Gastroesophageal sphincter (tissue), 4 donors: ENCODE measurements at places on chromosomes 7 and 10.

DNA sequence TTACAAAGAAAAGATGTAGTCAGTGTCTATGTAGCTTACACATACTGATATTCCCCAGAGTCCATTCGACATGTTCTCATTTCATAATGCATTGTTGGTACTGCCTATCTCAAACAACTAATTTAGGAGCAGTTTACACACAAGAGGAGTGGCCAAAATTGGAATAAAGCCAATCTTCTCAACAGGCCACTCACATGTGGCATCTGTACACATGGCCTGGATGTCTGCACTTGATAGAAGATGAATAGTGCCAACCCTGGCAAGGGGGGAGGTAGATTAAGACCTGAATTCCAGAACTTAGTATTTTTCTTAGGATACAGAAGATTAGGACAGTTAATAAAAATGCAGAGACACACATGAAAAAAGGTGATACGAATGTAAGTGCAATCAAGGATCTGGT lies 125.3 kb upstream of the STARD3NL start:
- no peak for ATAC-seq

- ATAC-seq, result no peak
Observed at GRCh38 chr10:30943451-30943850, 88.2 kb downstream of the ZNF438 start.

DNA sequence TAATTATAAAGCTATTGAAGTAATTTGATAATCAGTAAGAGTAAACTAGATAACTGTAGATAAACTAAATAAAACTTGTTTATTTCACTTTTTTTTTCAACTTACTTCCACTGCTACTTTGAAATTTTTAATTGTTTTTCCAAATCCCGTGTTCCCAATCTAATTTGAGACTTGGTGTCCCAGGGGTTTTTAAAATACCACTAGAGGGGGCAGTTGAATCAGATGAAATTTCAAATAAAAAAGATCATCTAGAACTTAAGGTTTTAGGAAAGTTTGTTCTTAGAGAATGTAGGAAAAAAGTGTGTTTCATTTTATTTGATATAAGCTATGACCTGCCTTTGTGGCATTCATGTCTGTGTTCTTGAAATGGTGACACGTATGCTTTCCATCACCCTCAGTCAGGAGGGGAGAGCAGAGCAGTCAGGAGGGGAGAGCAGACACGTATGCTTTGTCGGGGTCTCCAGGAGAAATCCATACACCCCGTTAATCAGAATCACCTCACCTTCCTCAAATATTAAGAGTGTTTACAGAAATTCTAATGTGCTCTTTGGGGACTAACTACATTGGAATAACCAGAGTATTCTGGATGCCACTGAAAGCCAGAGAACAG lies 49.9 kb downstream of the C10orf67 start:
- no peak for ATAC-seq

- no peak for ATAC-seq
Observed at GRCh38 chr7:155593461-155594162, 47.3 kb upstream of the CNPY1 start.

- ATAC-seq, result no peak
Observed at GRCh38 chr7:41238851-41239331, 464.0 kb downstream of the INHBA start.

DNA sequence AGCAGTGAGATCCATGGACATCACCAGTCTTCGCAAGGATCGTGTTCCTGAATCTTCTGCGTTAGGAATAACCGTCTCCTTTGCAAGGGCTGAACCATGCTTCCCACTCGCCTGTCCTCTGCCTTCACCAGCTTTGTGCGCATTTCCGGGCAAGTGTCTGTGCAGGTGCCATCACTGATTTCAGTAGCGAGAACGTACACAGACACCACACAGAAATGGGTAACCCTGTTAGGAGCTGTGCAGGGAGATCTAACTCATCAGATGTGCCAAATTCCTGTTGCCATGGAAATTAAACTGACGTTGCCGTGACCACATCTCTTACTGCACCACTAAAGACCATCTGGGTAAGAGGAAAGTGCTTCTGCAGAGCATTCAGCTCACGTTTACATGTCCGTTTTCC lies 146.3 kb downstream of the DIP2C start:
- ATAC-seq, result no peak

DNA sequence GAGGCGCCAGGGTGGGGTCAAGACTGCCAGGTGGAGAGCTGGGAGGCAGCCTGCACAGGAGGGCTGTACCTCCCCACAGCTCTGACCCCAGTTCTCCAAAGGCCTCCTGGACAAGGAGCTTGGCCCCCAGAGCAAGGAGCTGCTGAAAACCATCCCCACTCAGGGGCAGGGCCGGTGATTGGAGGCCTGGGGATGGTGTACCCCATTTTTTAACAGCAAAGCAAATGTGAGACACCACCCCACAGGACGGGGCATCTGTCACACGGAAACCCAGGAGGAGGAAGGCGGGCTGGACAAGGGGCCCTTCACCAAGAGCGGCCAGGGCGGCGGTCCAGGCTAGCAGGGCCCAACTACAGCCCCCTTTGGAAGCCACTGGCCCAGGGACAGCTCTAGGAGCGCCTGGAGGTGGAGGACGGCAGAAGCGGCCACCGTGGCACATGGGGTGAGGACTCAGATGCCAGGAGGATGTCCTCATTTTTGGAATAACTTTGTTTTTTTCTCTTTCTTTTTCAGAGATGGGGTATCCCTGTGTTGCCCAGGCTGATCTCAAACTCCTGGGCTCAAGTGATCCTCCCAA lies 56.4 kb upstream of the TNRC18 start:
- ATAC-seq, result no peak

DNA sequence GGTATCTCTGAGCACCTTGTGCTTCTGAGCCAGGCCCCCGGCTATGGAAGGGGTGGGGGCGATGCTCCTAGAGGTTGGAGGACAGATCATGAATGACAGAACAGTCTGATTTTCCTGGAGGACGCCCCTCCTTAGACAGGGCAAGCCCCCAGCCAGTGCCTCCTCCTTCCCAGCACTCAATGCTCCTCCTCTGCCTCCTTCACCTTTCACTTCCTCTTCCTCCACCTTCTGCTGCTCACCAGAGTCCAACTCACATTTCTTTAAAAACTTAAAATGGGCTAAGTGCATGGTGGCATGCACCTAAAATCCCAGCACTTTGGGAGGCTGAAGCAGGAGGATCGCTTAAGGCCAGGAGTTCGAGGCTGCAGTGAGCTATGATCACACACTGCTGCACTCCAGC lies 71.1 kb upstream of the CUX1 start:
- ATAC-seq, result no peak

- no peak for ATAC-seq
Observed at GRCh38 chr10:86046845-86047460, 319.6 kb downstream of the GRID1 start.

GRCh38 chr7:102892631-102893278 lies 20.0 kb upstream of the LRRC17 start:
- ATAC-seq, result no peak

GRCh38 chr10:17021656-17022465 lies 107.8 kb downstream of the CUBN start:
- no peak for ATAC-seq

GRCh38 chr7:136685501-136686173 lies 182.8 kb upstream of the CHRM2 start:
- no peak for ATAC-seq

DNA sequence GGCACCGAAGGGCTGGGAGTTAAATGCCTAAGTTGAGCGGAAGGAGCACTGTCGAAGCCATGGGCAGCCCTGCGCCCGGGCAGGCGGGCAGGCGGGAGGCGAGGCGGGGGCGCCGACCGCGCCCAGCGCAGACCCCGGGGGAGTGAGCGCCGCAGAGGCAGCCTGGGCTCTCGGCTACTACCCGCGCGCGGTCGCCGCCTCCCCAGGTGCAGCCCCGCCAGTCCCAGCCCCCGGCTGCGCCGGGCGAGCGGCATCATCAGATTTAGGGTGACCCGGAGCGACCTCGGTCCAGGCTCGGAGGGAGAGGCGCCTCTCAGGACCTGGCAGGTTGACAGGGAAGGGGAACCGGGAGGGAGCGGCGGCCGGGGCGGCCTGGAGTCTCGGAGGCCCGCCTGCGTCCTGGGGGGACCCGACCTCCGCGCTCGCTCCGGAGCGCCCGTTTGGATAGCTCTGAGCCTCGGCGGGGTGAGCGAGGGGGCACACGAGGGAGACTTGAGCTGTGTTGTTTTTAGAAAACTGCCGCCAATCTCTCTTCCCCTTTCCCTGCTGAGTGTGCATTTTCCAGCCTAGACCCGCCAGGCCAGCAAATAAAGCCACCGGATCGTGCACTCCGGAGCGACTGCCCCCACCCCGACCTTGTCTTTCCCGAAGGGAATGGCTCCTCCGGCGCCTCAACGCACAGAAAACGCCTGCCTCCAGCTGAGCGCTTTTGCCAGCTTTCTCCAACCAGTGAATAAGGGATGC lies 2.3 kb upstream of the NRP1 start:
- ATAC-seq, result no peak

DNA sequence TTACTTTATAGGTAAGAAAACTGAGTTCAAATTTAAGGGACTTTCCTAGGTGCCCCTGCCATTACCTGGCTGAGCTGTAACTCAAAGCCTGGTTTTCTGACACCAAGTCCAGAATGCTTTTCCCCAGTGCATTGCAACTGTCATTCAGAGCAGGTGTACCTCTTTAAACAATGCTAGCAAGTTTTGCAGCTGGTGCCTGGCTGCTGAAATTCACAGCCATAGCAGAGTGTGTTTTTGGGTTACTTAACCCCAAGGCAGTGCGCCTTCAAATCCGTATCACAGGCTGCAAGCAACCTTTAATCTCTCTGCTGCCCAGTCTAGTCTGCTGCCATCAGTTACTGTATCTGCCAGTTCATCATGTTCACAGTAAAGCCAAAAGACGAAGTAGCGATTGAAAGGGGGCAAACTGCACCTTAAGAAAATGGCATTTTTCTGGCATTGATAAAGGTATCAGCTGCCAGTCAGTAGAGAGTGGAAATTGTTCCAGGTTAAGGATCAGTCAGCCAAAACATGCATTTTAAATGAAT lies 265.4 kb downstream of the CSTF2T start:
- ATAC-seq, result no peak

- no peak for ATAC-seq
Observed at GRCh38 chr7:87110778-87111177, 41.5 kb upstream of the DMTF1 start.

GRCh38 chr7:4256286-4256685 lies 425.8 kb upstream of the FOXK1 start:
- no peak for ATAC-seq

DNA sequence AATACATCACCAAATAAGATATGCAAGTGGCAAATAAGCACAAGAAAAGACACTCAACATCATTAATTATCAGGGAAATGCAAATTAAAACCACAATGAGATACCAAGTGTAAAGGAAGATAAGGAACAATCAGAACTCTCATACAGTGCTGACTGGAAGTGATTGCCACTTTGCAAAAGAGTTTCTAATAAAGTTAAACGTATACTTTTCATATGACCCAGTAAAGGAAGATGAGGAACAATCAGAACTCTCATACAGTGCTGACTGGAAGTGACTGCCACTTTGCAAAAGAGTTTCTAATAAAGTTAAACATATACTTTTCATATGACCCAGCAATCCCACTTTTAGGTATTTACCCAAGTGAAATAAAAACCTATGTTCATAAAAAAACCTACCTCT lies 12.2 kb upstream of the JMJD1C start:
- ATAC-seq, result no peak

DNA sequence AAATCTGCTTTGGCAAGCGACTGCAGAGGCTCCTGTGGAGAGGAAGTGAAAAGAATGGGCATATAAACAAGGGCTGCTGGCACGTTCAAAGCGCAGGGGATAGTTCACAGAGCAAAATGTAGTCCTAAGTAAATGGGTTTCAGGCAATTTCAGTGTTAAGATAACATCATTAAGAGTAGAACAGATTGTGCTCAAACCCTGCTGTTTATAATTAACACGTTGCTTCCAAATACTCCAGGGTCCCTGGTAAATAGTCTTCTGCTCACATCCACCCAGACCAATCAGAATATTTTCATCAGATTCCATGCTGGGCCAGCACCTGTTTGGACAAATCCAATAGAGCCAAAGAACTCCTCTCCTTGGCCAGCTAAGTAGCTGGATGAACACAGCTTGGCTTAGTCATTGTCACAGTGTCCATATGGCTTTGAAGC lies 81.4 kb downstream of the ORC5 start:
- no peak for ATAC-seq

GRCh38 chr7:40799493-40800403 lies 664.9 kb downstream of the SUGCT start:
- no peak for ATAC-seq

- ATAC-seq, result no peak
Observed at GRCh38 chr7:392822-393221, 102.9 kb downstream of the FOXL3 start.

GRCh38 chr7:47026780-47027361 lies 555.0 kb downstream of the TNS3 start:
- no peak for ATAC-seq

GRCh38 chr10:116171505-116171904 lies 101.5 kb downstream of the GFRA1 start:
- no peak for ATAC-seq

DNA sequence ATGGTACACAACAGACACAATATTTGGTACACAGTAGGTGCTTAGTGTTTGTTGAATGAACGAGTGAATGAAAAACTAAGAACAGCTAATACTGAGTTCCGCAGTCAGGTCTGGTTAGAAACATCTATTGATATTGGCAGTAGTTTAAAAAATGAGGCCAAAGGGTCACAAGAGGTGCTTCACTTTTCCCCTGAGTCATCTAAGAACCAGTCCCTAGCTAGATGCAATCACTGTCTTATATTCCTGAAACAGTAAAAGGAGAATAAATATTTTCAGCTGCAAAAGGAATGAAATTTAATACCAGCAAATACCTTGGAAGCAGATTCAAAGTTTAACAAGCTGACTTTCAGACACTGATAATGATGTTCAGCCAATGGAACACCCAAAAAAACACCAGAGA lies 54.5 kb downstream of the SCRN1 start:
- ATAC-seq, result no peak

DNA sequence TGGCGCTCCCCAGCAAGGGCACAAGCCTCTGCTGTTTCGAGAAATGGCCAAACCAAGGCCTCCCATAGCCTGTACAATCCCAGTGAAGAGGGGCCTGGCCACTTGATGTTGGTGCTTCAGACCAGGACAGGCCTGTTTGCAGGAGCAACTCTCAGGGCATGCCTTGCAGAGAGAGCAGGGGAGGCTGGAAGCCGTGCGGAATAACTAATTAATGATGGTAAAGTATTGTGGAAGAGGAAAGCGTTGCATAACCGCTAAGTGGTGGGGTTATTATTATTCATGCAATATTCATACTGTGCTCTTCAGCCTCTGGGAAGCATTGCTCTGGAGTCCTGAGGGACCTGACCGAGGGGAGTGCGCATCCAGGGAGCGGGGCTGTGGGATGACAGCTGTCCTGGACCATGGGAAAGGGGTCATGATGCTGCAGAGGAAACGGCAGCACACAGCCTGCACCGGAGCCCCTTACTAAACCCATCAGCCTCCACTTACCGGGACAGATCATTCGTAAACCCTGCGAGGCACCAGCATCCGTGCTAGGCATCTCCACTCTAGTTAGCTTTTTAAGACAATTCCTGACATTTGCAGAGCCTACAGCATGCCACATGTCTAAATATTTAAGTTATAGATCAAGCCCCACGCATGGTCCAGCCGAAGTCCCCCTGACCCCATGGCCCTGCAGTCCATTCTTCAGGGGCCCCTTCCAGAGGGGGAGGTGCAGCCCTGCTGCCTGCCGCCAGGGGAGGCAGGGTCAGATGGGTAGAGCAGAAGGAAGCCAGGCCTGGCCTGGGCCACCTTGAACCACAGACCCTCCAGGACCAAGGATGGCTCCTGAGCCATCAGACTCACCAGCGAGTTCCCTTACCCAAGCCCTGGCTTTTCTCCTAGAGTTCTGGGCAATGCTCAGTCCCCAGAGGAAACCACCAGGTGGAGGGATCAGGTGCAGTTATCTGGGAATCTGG lies 11.6 kb downstream of the TMEM273 start:
- no peak for ATAC-seq
